NCI-H748 treated with DMSO at 0.1 percent for 48 hours (cell line): ENCODE measurements at places on chromosomes 12 and 14.

GRCh38 chr14:68780358-68781160, 12.3 kb downstream of the ZFP36L1 start:
- DNase-seq = no peak

DNA sequence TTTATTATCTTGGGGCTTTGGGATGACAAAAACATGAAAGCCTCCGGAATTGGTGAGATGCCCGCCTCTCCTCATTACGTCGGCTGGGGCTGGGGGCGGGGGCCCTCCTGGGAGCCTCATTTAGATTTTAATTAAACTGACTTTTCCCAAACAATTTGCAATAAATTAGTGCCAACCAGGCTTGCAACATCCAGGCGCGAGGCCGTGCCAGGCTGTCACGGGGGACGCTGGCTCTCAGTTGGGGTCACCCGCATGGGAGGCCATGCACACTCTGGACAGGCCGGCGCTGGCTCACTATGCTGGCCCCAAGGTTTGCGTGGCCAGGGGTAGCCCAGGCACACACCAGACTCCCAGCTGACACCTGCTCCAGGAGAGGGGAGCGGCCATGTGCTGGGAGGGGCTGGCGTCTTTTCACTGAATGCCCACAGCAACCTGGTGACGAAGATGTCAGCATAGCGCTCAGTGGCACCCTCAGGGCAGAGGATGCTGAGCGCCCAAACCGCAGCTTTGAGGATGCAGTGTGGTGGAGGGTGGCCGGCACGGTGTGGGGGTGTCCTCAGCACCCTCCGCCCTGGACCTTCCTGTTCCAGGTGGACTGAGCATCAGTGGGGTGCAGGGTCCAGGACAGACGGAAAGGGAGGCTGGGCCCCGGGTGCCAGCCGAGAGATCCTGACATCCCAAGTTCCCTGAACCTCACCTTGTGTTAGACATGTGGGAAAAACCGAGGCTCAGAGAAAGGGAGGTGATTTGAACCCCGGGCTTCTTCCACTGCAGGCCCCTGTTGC, 190.8 kb upstream of the C14orf180 start:
- DNase-seq = no peak

DNA sequence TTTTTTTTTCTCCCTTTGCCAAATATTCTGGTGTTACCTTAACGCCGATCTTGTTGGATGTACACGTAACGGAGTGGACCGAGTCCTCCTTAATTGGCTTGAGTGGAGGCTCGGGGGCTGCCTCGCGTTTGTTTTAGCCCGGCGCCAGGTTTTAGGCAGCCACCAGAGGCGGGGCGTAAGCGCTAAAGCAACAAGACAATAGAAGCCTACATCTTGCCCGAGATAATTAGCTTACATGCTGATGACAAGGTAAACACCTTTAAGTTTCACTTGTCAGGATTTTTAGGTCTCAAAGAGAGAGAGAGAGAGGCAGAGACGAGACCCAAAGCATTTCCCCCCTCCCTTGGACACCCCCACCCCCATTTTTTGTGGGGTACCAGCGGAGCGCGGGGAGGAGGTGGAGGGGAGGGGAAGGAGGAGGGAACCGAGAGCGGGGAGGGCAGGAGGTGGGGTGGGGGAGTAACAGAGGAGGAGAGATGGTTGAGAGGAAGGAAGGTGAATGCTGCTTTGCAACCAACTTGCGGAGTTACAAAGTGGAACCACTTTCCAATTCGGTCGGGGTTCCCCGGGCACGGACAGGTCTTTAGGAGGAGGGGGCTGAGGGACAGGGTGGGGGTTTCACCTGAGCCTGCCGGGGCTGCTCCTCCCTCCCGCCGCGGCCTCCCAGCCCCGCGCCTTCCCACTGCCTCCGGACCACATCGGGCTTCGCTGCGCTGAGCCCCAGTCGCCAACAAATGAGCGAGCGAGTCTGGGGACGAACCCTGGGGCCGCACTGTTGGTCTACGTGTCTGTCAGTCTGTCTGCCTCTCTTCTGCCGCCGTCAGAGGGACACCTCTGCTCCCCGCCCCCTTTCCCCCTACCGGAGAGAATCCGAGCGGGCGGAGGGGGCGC, at the start of gene NKX2-1:
Gene NKX2-1 (minus strand): TSS at position 802 of the 891 bp plus-strand sequence. CDS start 103 bp downstream, at position 699.
- peak; percentile 83 for DNase-seq

DNA sequence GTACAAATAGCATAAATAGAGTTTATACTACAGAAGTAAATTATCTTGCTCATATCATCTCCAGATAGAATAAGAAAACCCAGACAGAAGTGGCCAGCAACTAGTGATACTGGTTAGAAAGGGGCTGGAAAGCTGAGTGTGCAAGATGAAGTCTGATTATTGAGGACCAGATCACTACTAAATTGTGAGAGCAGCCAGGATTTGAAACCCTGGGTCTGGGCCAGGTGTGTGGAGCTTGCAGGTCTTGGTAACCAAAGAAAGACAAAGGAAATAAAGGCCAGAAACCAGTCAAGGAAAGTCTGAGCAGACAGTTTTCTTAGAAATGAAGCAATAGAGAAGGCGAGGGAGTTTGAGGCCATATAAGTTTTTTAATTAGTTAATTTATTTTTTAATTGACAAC, 611.8 kb downstream of the ETNK1 start:
- DNase-seq = no peak

- DNase-seq = no peak
Observed at GRCh38 chr14:67852926-67853604, 33.5 kb downstream of the RAD51B start.

- DNase-seq = no peak
Observed at GRCh38 chr14:74314576-74314975, 11.8 kb upstream of the ABCD4 start.

- DNase-seq = no peak
Observed at GRCh38 chr14:101559624-101560533, 1.4 kb upstream of the DIO3 start.

DNA sequence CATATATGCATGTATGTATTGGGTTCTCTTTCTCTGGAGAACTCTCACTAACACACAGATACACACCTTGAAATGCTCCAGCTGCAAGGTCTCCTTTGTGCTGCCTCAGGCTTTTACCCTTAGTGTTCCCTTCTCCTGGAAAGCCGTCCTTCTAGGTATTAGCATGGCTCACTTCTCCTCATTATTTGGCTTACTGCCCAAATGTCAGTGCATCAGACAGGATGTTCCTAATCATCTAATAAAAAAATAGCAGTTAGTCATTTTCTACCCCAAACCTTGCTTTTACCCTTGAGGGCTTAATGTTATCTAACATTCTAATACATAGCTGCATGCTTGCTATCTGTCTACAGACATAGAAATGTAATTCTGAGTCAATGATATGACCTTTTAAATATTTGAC, 109.0 kb upstream of the SLC16A7 start:
- no peak for DNase-seq

- DNase-seq = peak; percentile 5
Observed at GRCh38 chr12:56565510-56566101, 44.0 kb downstream of the RBMS2 start.

GRCh38 chr14:54127526-54127925, 170.9 kb upstream of the BMP4 start:
- no peak for DNase-seq

- DNase-seq = no peak
Observed at GRCh38 chr12:240566-240965, 22.1 kb downstream of the SLC6A13 start.

DNA sequence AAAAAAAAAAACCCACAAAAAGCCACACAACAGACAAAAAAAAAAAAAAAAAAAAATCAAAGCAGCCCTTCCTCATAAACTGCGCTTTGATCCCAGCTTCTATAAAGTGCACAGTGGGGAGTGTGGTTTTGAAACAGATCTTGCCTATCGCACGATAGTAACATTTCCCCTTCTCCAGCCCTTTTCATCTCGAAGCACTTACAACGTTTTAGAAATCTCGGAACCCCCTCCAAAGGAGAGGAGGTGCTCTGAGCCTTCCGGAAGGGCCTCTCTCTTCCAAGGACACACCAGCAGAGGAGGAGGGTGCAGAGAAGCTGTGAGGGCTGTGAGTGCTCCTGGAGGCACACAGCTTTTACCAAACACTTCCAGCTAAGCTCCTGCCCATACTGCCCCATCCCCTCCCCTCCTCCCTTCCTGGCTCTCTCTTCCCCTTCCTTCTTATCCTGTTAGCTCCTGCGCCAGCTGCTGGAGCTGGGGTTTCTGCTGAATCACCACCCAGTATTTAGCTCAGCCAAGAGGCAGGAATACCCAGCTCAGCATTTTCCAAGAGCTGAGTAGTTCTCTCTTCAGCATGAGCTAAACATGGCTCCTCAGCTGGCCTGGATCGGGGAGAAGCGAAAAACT, 28.4 kb downstream of the SLC7A8 start:
- DNase-seq = no peak

- no peak for DNase-seq
Observed at GRCh38 chr12:102429211-102430154, 50.9 kb downstream of the IGF1 start.

DNA sequence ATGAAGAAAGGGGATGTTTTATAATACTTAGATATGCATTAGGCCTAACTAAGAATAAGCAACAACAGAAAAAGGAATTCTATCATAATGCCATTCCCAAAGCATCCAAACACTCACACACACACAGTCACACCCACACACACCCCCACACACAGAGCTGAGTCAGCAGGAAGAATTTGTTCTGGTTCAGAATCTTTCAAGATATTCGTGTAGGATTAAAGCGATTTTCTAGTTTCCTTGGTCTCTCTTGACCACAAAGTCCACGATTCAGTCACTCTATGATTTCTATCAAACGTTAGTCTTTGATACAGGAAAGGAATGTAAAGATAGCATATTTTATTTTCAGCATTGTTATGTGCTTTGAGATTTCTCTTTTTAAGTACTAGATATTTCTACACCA, 382.6 kb upstream of the DCN start:
- no peak for DNase-seq

GRCh38 chr12:4276524-4277204, 3.1 kb downstream of the CCND2 start:
- no peak for DNase-seq
